Osteocyte (in vitro differentiated cells): ENCODE measurements at places on chromosomes 11 and 22.
A peak's percentile ranks its signal among the peaks of the same experiment; 100 is the strongest.

- peak; percentile 94 for DNase-seq
Measured at GRCh38 chr22:43088984-43089717, at the start of gene TTLL1. Gene TTLL1, minus strand, starts transcription at chr22:43089391. Its CDS starts 13,805 bp downstream, at chr22:43075586.

GRCh38 chr11:1928470-1928890 is 9.0 kb downstream of the TNNT3 start:
- no peak for DNase-seq

GRCh38 chr11:65213322-65214211 is 31.8 kb downstream of the CAPN1 start:
- DNase-seq = no peak

DNA sequence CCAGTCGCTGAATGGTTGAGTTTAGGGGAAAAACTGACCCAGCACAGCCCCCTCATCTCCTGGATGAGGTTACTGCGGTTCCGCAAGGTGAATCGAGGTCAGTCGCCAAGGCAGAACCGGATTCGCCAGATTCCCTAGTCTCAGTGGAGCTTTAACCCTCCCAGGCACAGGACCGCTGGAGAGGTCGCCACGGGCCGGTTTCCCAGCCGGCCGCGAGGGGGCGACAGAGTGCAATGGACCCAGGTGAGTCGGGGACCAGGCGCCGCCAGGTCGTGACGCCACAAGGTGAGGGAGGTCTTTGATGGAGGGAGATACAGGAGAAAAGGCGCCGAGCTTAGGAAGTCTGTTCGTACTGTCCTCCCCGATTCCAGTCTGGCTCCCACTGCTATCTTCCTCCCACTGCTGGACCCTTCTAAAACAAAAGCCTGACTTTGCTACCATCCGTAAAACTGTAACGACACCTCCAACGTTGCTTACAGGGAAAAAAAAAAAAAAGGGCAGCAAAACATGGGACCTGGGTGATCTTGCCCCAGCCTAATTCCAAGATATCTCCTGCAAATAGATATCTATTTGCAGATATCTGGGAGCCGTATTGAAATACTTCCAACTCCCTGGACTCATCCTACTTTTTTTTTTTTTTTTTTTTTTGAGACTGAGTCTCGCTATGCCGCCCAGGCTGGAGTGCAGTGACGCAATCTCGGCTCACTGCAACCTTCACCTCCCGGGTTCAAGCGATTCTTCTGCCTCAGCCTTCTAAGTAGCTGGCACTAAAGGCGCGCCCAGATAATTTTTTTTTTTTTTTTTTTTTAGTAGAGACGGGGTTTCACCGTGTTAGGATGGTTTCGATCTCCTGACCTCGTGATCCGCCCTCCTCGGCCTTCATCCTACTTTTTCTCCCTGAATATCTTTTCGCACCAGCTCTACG is 1.4 kb upstream of the GGA1 start:
- DNase-seq = peak; percentile 94

DNA sequence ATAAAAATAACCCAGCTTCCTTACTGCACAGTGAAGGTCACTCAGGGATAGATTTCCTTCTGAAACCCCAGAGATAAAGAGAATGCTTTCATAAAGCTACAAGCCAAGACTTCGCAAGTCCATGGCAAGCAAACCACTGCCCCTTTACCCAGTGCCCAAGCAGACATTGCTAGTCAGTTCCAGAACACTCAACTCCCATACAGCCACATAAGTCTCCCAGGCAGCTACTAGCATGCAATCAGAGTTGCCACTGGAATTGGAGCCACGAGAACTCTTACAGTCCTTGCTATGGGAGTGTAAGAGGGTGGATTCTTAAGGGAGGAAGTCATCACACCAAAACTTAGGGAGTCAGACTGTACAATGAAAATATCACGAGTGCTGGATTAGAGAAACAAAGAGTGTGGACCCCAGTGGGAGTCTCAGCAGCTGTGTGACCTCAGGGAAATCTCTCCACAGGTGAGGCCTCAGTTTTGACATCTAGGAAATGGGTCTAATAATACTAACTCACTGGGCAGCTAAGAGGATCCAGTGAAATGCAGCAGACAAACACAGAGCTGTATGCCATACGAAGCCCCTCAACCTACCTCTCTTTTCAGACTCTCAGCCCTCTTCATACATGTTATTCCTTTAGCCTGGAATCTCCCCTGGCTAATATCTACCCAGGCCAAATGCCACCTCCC is 526.6 kb downstream of the MN1 start:
- no peak for DNase-seq
